Pericardium fibroblast (primary cell): ENCODE measurements at places on chromosomes 3 and 15. TPM values are rescaled to one million over a fixed set of nuclear protein-coding genes. Genes with fewer than 3 reads are reported as not detected.

The ARGFX gene
- not detected in 2 replicates for total RNA-seq

The PLAAT1 gene
- total RNA-seq: 0.23 and 0.51 TPM in 2 replicates

The FETUB gene
- total RNA-seq: not detected in 2 replicates

The C3orf70 gene
- 0.34 and 4.3 TPM in 2 replicates for total RNA-seq

The HIGD2B gene
- total RNA-seq: not detected in 2 replicates

The CPB1 gene
- total RNA-seq: 1.6 TPM in 1 of 2 replicates, not detected in the other

The KAT2B gene
- total RNA-seq: 5.4 and 8.2 TPM in 2 replicates

The NBEAL2 gene
- 4.0 and 5.6 TPM in 2 replicates for total RNA-seq

The ZBTB20 gene
- 8.9 and 16.2 TPM in 2 replicates for total RNA-seq

The LMCD1 gene
- 166 and 360 TPM in 2 replicates for total RNA-seq

The CASR gene
- total RNA-seq: not detected in 2 replicates

The TMCO5A gene
- total RNA-seq: not detected in 2 replicates

The MUSTN1 gene
- total RNA-seq: not detected in 2 replicates

The RAB7A gene
- 67.8 and 67.9 TPM in 2 replicates for total RNA-seq

The NECTIN3 gene
- 26.2 and 50.6 TPM in 2 replicates for total RNA-seq

The WDR72 gene
- not detected in 2 replicates for total RNA-seq

The GOLGA8S gene
- 0.23 TPM in 1 of 2 replicates, not detected in the other for total RNA-seq

The NANOGP8 gene
- total RNA-seq: not detected in 2 replicates

The IL12A gene
- total RNA-seq: not detected in 2 replicates

The DUOXA2 gene
- total RNA-seq: not detected in 2 replicates

The HDGFL3 gene
- 18.2 and 32.6 TPM in 2 replicates for total RNA-seq

The SLC38A3 gene
- total RNA-seq: not detected in 2 replicates

The ISLR2 gene
- under 0.01 and 0.09 TPM in 2 replicates for total RNA-seq

The MESP2 gene
- total RNA-seq: 0.23 and 0.68 TPM in 2 replicates

The ROBO2 gene
- 0.23 and 0.34 TPM in 2 replicates for total RNA-seq

The PRR23C gene
- not detected in 2 replicates for total RNA-seq

The CPLX3 gene
- total RNA-seq: not detected in 2 replicates

The SLC12A1 gene
- total RNA-seq: not detected in 2 replicates

The LINGO1 gene
- 0.09 and 3.0 TPM in 2 replicates for total RNA-seq

The ZPLD1 gene
- not detected in 2 replicates for total RNA-seq

The GPR176 gene
- total RNA-seq: 54.9 and 87.5 TPM in 2 replicates

The ACSBG1 gene
- total RNA-seq: 0.12 TPM in 1 of 2 replicates, not detected in the other

The GOLGA8T gene
- 0.12 TPM in 1 of 2 replicates, not detected in the other for total RNA-seq

The AP3B2 gene
- 0.47 and 0.60 TPM in 2 replicates for total RNA-seq

The EFCC1 gene
- not detected in 2 replicates for total RNA-seq

The SOX2 gene
- total RNA-seq: not detected in 2 replicates

The SPTBN5 gene
- total RNA-seq: under 0.01 TPM in 1 of 2 replicates, not detected in the other
